ENCODE measurements at places on chromosomes 1 and 21.

- peak; percentile 19 for DNase-seq
Observed at GRCh38 chr1:116667575-116668105, at the start of gene IGSF3. IGSF3 (minus strand) TSS chr1:116667733; CDS start chr1:116666326, 1,407 bp downstream.

DNA sequence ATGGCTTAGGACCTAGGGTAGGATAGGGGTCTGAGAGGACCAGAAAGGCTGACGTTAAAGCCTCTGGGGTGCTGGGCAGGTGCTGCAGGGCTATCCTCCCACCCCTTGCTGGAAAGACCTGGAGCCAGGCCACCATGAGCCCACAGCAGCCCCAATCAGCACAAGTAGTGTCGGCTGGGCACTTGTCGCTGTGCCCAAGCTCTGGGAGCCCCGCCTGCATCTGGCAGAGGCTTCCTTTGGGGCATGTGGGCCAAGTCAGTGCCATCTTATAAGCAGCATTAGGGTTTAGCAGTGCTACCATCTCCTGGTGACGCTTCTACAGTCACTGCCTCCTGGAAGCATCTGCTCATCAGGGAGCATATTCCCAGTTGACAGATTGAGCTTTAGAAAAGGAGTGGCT is 31.3 kb downstream of the MAN1C1 start:
- DNase-seq = no peak

DNA sequence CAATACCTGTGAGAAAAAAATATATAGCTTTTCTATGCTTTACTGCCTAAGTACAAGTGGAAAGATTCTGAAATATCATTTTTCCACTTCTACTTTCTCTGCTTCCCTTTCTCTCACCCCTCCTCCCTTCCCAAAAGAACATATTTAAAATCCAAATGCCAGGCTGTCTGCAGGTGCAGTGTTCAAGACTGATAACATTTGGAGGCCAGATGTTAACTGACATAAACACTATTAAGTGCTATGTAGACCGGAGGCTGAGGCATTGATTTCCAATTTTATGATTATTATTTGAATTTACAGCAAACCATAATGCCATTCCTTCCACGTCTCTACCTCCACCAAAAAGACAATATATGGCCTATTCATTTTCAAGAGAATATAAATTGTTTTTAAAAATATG is 296.9 kb upstream of the SGIP1 start:
- no peak for DNase-seq

DNA sequence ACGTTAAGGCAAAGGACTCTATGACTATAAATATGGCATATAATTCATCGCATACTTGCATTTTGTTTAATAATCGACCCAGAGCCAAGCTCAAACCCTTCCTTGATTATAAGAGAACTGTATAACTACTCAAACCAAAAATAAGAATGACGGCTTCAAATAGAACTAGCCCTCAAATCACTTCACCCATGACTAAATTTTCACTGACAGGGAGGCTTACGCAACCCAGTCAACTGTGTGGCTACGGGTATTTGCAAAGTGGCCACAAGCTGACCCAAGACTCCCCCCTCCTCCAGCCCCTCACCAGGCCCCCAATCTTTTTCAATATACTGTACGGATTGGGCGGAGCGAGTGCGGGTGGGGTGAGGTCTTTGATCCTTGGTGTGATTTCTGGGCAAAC is 268.3 kb downstream of the ASTN1 start:
- no peak for DNase-seq

GRCh38 chr1:3642919-3643675 is 6.8 kb downstream of the WRAP73 start:
- no peak for DNase-seq

- no peak for DNase-seq
Observed at GRCh38 chr21:43889069-43889468, 24.0 kb downstream of the AGPAT3 start.

DNA sequence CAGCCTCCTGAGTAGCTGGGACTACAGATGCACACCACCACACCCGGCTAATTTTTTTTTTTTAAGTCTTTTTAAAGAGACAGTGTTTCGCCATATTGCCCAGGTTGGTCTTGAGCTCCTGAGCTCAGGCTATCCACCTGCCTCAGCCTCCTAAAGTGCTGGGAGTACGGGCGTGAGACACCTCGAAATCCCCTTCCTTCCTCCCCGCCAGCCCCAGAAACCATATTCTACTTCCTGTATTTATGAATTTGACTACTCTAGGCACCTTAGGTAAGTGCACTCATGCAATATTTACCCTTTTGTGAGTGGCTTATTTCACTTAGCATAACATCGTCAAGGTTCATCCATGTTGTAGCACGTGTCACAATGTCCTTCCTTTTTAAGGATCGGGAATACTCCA is 6.9 kb upstream of the LRP8 start:
- DNase-seq = no peak

GRCh38 chr1:54463259-54464030 is 57.3 kb upstream of the SSBP3 start:
- no peak for DNase-seq

- DNase-seq = no peak
Observed at GRCh38 chr1:44519035-44519676, 114.1 kb downstream of the RNF220 start.

DNA sequence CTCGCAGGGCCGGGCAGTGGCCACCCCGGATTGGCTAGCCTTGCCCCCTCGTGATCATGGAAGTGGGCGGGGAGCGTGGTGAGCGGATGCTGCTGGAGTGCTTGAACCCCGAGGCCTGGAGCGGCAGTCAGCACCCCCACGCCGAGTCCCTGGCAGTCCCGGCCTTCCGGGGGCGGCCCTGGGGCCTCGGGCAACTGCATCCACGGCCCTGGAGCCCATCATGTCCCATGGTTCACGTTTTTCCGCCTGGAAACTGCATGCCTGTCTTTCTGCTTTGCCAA is 45.6 kb downstream of the CDC7 start:
- DNase-seq = no peak

DNA sequence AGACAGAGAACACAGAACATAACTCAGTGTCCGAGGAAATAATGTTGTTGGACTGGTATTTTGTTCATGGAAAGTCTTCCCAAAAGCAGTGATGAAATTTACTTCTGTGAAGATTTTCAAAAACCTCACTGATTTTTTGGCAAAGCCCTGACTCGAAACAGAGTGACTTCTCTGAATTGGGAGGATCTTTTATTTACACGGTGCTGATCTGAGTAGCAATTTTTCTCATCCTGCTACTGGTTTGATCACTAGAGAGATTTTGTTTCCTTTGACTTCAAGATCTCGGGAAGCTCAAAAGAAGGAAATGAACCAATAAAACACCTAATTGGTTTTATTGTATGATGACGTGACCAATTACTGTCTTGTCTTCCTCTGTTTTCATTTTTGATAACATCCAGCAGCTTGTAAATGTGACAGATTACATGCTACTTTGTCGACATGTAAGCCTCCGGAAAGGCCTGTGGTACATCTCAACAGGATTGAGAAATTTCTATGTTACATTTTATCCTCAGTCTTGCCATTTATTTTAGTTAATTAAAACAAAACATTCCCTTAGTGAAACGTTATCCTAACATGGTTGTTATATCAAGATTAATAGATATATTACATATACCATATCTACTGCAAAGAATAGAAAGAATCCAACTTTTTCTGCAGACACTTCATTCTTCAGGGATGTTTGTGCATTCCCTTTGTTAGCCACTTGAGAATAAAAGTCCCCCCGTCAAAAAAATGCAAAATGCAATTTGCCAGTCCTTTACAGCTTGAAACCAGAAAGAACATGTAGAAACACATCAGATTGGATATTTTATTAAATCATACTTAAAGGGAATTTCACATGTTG is 42.8 kb upstream of the IFI44L start:
- DNase-seq = no peak

- no peak for DNase-seq
Observed at GRCh38 chr21:38240129-38240528, 16.7 kb upstream of the KCNJ15 start.

DNA sequence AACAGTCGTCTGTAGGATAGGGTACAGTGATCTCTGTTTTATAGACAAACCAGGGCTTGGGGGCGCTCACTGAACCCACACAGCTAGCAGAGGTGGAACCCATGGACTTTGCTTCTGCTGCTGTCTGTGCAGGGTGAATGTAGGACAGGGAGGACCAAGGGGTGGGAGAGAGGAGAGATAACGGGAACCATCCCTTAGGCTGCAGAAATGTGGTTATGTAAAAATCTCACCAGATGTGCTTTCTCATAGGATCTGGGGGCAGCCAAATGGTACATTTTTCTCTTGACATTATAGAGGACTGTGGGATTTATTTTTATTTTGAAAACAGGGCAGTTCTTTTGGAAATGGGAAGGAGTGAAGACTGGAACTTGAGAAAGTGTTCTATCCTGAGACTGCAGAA is 8.7 kb downstream of the NFASC start:
- DNase-seq = no peak

- DNase-seq = no peak
Observed at GRCh38 chr1:56715156-56715555, 70.0 kb downstream of the PRKAA2 start.

GRCh38 chr21:45253633-45254459 is 33.8 kb downstream of the POFUT2 start:
- no peak for DNase-seq

- DNase-seq = no peak
Observed at GRCh38 chr1:227312361-227313025, 5.8 kb downstream of the CDC42BPA start.

DNA sequence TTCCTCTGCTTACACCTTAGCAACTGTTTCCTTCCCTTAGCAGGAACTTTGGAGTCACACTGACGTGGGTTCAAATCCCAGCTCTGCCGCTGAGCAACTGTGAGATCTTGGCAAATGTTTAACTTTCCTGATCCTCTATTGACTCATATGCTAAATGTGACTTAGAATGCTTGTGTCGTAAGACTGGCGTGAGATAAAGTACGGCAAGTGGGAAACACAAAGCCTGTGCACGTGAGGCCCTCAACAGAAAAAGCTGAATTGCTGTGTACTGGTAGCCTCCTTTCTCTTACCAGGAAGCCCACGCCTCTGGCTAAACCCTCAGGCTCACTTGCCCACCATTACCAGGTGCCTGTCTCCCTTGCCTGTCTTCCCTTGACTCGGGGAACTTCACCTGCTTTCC is 135.4 kb upstream of the TNR start:
- no peak for DNase-seq

DNA sequence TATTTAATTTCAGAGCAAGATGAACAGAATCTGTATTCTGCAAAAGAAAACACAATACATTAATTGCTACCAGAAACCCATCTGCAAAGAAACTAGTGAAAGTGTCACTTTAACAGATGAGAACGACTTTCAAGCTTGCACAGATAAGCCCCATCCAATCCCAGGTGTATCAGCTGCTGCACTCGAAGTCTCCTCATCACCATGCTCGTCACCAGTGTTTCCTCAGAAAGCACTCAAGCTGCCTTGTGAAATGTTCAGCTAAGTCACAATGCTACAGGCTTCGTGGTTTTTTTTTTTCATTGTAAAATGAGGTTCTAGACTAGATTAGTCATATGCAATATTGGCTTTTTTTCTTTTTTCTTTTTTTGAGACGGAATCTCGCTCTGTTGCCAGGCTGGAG is 3.3 kb upstream of the TOMM20 start:
- no peak for DNase-seq

- no peak for DNase-seq
Observed at GRCh38 chr1:206472454-206472853, 2.2 kb downstream of the IKBKE start.

GRCh38 chr21:16841975-16842695 is 670.7 kb upstream of the CXADR start:
- DNase-seq = no peak

GRCh38 chr21:31988492-31989290 is 115.9 kb downstream of the HUNK start:
- no peak for DNase-seq

- no peak for DNase-seq
Observed at GRCh38 chr1:172723251-172723650, 64.3 kb downstream of the FASLG start.

DNA sequence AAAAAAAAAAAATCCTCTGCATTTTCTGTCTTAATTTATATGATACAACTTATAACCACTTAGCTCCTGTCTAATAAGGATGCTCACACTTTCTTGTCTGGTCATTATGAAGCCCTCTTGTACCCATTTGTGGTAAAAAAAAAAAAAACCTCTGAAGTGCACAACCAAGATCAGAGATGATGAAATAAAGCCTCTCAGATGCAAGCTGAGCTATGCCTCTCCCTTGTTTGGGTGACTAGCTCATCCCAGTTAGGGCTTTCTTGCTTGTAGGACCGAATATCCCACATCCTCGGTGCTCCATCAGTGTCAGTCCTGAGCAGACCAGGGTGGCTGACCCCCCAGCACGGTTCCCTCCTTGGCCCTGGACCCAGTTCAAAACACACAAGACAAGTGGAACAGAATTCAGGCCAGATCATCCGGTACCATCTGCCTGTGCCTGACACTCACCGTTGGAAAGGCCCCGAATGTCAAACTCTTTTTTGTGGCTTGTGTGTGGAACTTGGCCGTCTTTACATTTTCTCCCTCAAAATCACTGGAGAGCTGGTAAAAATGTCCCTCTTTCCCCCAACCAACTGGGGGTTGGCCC is 6.3 kb upstream of the SELENON start:
- no peak for DNase-seq

GRCh38 chr1:6059866-6060265 is 14.2 kb downstream of the KCNAB2 start:
- no peak for DNase-seq

DNA sequence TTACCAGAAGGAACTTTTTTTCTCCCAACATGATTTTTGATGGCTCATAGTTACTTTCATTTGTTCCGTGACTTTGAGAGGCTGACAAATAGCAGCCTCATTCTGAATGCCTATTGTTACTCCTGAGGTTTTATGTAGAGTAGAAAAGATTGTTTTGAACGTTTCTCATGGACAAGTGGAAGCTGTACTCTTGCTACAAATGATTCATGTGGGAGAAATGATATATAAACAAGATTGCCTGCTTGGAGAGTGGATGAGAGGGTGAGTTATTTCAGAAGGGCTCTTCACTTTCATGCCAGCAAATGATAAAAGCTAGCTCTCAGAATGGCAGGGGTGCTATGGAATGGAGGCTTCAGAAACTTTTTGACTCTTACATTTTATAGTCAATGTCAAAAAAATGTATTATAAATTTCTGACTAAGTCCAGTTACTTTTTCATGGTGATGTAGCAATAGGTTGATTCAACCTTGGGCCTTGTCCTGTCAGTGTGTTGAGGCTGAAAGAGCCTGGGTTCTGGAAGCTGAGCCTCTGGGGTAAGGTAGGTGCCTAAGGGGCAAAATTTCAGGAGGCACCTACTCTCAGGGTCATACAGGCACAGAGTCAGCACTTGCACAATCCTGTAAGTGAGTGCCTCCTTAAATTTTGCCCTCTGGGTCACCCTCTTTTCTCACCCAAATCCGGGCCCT is 19.4 kb downstream of the JUN start:
- DNase-seq = no peak

- DNase-seq = no peak
Observed at GRCh38 chr1:220922951-220923350, 43.7 kb downstream of the HLX start.

GRCh38 chr1:147046189-147046862 is 108.2 kb downstream of the NBPF12 start:
- DNase-seq = no peak

DNA sequence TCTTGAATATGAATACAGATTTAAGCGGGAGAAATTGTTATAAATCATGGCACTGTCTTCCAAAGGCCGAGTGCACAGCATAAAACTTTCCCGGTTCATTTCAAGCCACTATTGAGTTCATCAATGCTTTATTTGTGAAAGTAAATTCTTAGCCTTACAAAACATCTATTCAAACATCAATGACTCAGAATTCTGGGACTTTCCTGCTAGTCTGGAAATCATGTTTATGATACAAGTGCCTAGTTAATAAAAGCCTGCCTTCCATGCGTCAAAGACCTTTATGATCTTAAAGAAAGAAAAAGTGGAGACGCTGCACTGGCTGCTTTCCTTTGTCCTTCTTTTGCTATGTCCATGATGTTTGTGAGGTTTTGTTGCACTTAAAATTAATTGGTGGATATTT is 137.7 kb downstream of the SETD4 start:
- no peak for DNase-seq

Measured in activated T-cell treated with anti-CD3 and anti-CD28 coated beads for 4 hours (primary cell).